Aorta (tissue), 5 donors: ENCODE measurements at places on chromosomes 11 and 22. TPM values are rescaled to one million over a fixed set of nuclear protein-coding genes. Genes with fewer than 3 reads are reported as not detected.

DNA sequence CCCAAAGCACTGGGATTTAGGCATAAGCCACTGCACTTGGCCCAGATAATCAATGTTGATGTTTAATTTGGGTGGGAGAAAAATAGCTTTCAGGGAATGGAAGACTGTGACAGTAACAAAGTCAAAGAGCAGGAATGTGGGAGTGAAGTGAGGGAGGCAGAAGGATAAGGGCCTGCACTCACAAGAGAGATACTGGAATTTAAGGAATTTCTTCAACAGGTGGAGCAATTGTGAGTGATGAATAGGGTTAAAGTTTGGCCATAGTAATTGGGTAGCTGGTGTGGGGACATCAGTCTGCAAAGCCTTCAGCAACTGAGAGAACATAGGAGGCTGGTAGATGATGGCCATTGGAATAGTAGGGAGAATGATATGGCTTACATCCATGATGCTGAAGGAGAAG, 8.6 kb upstream of the APBB1 start:
- H3K27me3 ChIP-seq: no peaks in the 10 kb centered on the region
- DNase-seq: no peak
- no peaks in the 10 kb centered on the region for H3K36me3 ChIP-seq
- H3K27ac ChIP-seq: no peak overlapping the region
- no peak overlapping the region for H3K4me3 ChIP-seq

- no peak for DNase-seq
- H3K4me1 ChIP-seq: no peaks in the 10 kb centered on the region
- H3K4me3 ChIP-seq: no peak overlapping the region
- no peaks in the 10 kb centered on the region for H3K27me3 ChIP-seq
Observed at GRCh38 chr11:25396847-25397246, 900.0 kb downstream of the LUZP2 start.

- no peak for DNase-seq
- no peaks in the 10 kb centered on the region for H3K4me1 ChIP-seq
- no peak overlapping the region for H3K27ac ChIP-seq
- no peaks in the 10 kb centered on the region for H3K27me3 ChIP-seq
- no peak overlapping the region for H3K4me3 ChIP-seq
- H3K36me3 ChIP-seq: no peaks in the 10 kb centered on the region
Observed at GRCh38 chr22:30238661-30239487, 7.7 kb downstream of the LIF start.

The SLC22A12 gene
- not detected for total RNA-seq

DNA sequence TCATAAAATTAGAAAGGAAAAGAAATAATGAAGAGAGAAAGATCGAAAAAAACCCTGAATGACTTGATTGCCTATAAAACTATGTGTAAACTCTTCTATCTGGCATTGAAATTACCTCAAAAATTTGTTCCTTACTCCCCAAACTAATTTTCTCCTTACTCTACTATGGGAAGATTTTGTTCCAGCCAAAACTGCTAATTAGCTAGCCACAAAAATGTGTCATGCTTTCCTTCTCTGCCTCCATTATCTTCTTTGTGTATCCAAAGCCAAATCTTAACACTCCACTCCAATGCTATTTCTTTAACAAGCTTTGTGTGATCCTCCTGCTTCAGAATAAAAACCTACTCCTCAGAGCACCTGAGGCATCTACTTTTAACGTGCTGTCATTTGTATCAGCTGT, 831.2 kb downstream of the METTL15 start:
- no peak overlapping the region for H3K4me3 ChIP-seq
- no peak overlapping the region for H3K27ac ChIP-seq
- no peaks in the 10 kb centered on the region for H3K4me1 ChIP-seq
- no peaks in the 10 kb centered on the region for H3K27me3 ChIP-seq

- H3K27me3 ChIP-seq: no peaks in the 10 kb centered on the region
- DNase-seq: no peak
- H3K4me3 ChIP-seq: no peak overlapping the region
Observed at GRCh38 chr11:35235936-35236666, 97.1 kb downstream of the CD44 start.

- no peak overlapping the region for H3K27ac ChIP-seq
- DNase-seq: peak; percentile 84
- H3K27me3 ChIP-seq: no peaks in the 10 kb centered on the region
- no peaks in the 10 kb centered on the region for H3K4me1 ChIP-seq
Observed at GRCh38 chr22:43996170-43996980, 27.7 kb upstream of the PARVB start.

The B3GAT1 gene
- 0.16 TPM for total RNA-seq

DNA sequence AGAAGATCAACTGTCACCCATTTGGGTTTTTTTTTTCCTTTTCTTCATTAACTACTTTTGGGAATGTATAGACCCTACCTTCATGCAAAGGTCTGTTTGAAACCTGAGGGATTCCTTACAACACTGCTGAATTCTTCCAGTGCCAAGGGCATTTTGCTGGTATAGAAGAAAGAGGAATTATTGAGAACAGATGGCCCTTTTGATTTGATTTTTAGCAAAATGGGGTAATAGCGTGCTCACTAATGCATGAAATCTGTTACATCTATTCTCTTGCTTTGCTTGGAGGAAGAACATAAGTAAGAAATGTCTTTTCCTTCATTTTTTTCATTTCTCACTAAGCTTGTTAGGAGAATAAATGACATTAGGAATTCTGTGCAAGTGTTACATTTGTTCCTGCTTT, 501.9 kb downstream of the TMEM135 start:
- H3K4me1 ChIP-seq: no peaks in the 10 kb centered on the region
- no peaks in the 10 kb centered on the region for H3K36me3 ChIP-seq
- H3K27ac ChIP-seq: no peak overlapping the region
- H3K4me3 ChIP-seq: no peak overlapping the region
- H3K27me3 ChIP-seq: no peaks in the 10 kb centered on the region
- no peak for DNase-seq

The DSCAML1 gene
- 0.58 TPM for total RNA-seq

GRCh38 chr11:13917264-13917663, 45.3 kb upstream of the SPON1 start:
- H3K4me3 ChIP-seq: no peak overlapping the region
- no peak overlapping the region for H3K27ac ChIP-seq
- H3K4me1 ChIP-seq: no peaks in the 10 kb centered on the region
- H3K36me3 ChIP-seq: no peaks in the 10 kb centered on the region
- H3K27me3 ChIP-seq: peaks cover 2% of the 10 kb centered on the region

- no peak overlapping the region for H3K27ac ChIP-seq
- no peaks in the 10 kb centered on the region for H3K36me3 ChIP-seq
- peak overlapping the region; percentile 18 for H3K4me3 ChIP-seq
- H3K27me3 ChIP-seq: no peaks in the 10 kb centered on the region
- no peak for DNase-seq
- H3K4me1 ChIP-seq: no peaks in the 10 kb centered on the region
Observed at GRCh38 chr11:104653407-104653806, 244.9 kb downstream of the CASP12 start.

DNA sequence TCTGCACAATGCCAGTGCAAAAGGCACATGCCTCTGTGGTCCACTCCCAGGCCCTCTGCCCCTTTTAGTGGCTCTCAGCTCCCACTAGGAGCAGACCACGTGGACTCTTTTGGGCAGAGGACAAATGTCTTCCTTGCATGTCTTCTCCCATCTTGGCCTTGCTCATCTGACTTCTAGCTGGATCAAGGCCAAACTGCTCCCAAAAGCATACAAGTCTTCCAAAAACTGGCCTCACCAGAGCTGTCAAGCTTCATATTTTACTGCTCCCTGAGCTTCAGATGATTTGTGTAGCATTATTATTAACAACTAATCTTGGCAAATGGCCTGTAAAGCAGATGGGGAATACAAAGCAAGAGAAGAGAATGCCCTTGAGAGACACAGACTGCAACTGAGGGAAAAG, 6.9 kb downstream of the SMPD1 start:
- no peak for DNase-seq
- H3K4me1 ChIP-seq: no peaks in the 10 kb centered on the region
- H3K27me3 ChIP-seq: no peaks in the 10 kb centered on the region
- H3K4me3 ChIP-seq: no peak overlapping the region
- H3K36me3 ChIP-seq: peaks cover 3% of the 10 kb centered on the region
- H3K27ac ChIP-seq: no peak overlapping the region

The BTG4 gene
- not detected for total RNA-seq

DNA sequence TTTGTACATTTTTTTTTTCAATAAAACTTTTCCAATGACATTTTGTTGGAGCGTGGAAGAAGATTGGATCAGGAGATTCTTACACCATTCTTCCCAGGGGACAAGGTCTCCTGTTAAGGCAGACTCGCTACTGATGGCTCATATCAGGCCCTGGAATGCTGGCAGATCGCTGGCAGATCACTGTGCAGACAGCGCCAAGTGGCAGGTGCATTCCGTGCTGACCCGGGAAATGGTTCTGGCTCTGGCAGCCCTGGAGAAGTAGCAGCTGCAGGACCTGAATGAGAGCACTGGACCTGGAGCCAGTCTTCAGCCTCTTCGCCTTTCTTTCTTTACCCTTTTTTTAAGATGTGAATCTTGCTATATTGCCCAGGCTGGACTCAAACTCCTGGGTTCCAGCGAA, 10.7 kb downstream of the SERPINH1 start:
- H3K27ac ChIP-seq: no peak overlapping the region
- H3K36me3 ChIP-seq: peaks cover 26% of the 10 kb centered on the region
- H3K4me3 ChIP-seq: no peak overlapping the region
- DNase-seq: no peak

GRCh38 chr22:38454353-38455075, 485 bp downstream of the KCNJ4 start:
- no peaks in the 10 kb centered on the region for H3K36me3 ChIP-seq
- no peak overlapping the region for H3K27ac ChIP-seq
- no peak for DNase-seq
- H3K27me3 ChIP-seq: no peaks in the 10 kb centered on the region

DNA sequence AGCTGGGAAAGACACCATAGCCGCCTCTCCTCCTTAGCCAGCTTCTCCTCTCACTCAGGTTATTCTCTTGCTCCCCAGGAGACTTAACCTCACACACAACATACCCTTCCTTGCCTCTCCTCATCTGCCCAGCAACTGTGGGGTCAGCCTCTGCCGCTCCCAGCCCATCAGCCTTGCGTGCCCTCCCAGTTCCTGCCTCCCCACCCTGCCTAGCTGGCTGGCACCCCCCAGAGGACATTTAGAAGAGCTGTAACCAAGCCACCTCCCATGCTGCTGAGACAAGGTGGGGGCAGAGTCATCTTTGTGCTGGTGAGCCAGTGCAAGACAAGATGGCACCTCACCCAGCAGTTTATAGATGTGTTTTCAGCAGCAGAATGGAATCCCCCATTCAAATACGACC, 38.2 kb downstream of the TOM1 start:
- H3K27me3 ChIP-seq: no peaks in the 10 kb centered on the region
- H3K4me3 ChIP-seq: no peak overlapping the region
- H3K36me3 ChIP-seq: peaks cover 18% of the 10 kb centered on the region
- DNase-seq: no peak
- H3K4me1 ChIP-seq: no peaks in the 10 kb centered on the region

The MOGAT2 gene
- total RNA-seq: not detected

GRCh38 chr22:30047364-30047738, 32.9 kb upstream of the HORMAD2 start:
- H3K4me3 ChIP-seq: no peak overlapping the region
- no peaks in the 10 kb centered on the region for H3K27me3 ChIP-seq
- no peaks in the 10 kb centered on the region for H3K4me1 ChIP-seq
- no peak for DNase-seq
- H3K36me3 ChIP-seq: no peaks in the 10 kb centered on the region

DNA sequence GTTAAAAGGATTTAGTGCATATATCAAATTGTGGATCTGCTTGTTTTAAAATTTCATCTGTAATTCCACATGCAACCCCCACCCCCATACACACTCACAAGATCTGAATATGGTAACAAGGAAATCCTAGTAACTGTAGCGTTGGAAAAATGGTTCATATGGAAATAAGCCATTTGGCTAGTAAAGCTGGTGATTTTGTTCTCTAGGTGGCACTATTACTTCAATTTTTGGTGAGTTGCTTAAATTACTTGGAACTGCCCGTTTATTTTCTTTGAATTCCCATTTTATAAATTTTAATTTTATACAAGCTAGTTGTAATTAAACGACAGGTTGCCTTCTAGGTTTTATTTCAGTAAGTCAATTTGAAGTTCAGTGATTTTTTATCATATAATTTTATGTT, 5.3 kb downstream of the BDNF start:
- H3K27me3 ChIP-seq: no peaks in the 10 kb centered on the region
- no peaks in the 10 kb centered on the region for H3K36me3 ChIP-seq
- no peak overlapping the region for H3K27ac ChIP-seq
- DNase-seq: no peak
- no peak overlapping the region for H3K4me3 ChIP-seq

GRCh38 chr22:49308300-49308699, 519.4 kb downstream of the BRD1 start:
- H3K4me1 ChIP-seq: no peaks in the 10 kb centered on the region
- no peak overlapping the region for H3K4me3 ChIP-seq
- no peak for DNase-seq
- no peaks in the 10 kb centered on the region for H3K27me3 ChIP-seq

The CSNK2A3 gene
- total RNA-seq: 3.9 TPM

- peaks cover 3% of the 10 kb centered on the region for H3K4me1 ChIP-seq
- H3K4me3 ChIP-seq: no peak overlapping the region
- no peaks in the 10 kb centered on the region for H3K27me3 ChIP-seq
- H3K27ac ChIP-seq: no peak overlapping the region
Observed at GRCh38 chr11:99352642-99353041, 331.9 kb downstream of the CNTN5 start.

DNA sequence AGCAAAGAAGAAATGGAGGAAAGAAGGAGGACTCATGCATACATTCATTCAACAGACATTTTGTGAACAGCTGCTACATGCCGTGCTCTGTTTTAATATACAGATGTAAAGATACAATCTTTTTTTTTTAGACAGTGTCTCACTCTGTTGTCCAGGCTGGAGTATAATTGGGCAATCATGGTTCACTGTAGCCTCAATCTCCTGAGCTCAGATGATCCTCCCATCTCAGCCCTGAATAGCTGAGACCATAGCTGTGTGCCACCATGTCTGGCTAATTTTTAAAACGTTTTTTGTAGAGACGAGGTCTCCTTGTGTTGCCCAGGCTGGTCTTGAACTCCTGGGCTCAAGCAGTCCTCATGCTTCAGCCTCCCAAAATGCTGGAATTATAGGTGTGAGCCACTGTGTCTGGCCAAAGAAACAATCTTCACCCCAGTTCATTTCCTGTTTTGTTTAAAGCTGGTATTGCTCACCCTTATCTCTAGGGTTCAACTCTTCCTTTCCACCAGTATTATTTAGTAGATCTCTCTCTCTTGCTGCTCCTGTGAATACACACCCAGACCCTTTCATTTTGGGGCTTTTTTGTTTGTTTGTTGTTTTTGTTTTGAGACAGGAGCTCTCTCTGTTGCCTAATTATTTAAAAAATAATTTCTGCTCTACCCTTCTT, 69.8 kb downstream of the RNF169 start:
- H3K36me3 ChIP-seq: no peaks in the 10 kb centered on the region
- H3K4me1 ChIP-seq: peaks cover 13% of the 10 kb centered on the region
- H3K4me3 ChIP-seq: no peak overlapping the region
- no peak overlapping the region for H3K27ac ChIP-seq
- no peak for DNase-seq

The ZDHHC13 gene
- total RNA-seq: 14.7 TPM

DNA sequence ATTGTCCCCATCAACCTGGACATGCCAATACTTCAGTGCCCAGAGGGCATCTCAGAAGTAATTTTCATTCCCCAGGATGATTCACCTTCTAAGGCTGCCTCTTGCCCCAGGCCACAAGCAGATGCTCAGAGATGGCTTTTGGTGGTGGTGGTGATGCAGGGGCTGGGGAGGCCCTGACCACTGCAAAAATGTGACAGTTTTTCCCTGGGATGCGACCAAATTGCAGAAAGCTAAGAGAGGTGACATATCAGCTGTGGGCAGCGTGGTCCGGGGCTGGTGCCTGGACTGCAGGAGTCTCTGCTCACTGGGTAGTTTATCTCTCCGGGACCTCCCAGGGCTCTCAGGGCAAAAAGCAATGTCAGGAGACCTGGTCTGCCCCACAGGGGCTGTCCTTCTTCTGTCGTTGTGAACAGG, 39.7 kb upstream of the ACCSL start:
- peaks cover 2% of the 10 kb centered on the region for H3K4me1 ChIP-seq
- no peak for DNase-seq
- no peak overlapping the region for H3K4me3 ChIP-seq

The NKAPD1 gene
- total RNA-seq: 14.7 TPM
